GM04503 (cell line): ENCODE measurements at places on chromosomes 11 and 22.

DNA sequence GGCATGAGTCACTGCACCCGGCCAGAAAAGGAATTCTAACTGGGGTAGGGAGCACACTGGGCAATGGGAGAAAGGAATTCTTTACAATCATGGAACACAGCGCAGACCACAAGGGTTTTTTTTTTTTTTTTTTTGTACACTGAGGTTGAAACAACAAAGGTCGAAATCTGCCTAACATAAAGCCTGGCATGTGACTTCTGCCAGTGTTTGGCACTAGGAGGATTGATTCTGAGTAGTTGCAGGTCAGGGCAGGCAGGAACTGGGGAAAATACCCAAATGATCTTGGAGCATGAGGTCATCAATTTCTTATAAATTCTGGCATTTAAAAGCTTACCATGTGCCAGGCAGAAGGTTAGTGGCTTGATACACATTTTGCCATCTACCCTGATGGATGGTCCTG is 202.0 kb upstream of the SNX19 start:
- no peak for DNase-seq

DNA sequence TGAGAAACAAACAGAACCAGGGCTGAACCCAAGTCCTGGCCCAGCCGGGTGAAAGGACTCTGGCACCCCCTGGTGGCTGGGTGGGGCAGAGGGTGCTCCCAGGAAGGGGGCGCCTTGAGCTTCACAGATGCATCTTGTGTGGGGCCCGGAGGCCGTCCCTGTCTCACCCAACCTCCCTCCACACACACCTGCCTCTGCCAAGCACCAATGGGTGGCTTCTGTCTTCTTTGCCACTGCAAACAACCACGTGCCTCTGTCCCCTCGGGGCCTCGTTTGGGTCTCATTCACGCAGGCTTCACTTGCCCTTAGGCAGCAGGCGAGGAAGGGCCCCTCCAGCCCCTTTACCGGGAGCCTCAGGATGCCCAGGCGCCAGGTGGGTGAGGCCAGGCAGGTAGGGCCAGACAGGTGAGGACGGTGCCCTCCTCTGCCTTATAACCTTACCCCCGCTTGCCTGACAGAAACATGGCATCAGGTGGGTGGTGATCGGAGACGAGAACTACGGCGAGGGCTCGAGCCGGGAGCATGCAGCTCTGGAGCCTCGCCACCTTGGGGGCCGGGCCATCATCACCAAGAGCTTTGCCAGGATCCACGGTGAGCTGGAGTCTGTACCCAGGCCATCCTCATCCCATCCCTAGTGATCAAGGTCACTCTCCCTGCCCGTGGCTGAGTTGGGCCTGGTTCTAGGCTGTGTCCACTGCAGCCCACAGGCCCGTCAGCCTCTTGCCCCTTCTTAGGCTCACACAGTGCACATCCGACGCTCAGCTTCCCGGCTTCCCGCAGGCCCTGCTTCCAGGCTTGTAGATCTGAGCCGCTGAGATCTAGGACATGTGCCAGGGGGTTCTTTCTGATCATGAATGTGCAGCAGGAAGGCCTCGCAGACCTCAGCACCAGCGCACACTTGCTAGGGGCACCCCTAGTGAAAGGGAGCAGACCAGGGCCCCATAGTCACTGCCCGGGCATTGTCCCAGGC is 17.2 kb downstream of the POLR3H start:
- no peak for DNase-seq

DNA sequence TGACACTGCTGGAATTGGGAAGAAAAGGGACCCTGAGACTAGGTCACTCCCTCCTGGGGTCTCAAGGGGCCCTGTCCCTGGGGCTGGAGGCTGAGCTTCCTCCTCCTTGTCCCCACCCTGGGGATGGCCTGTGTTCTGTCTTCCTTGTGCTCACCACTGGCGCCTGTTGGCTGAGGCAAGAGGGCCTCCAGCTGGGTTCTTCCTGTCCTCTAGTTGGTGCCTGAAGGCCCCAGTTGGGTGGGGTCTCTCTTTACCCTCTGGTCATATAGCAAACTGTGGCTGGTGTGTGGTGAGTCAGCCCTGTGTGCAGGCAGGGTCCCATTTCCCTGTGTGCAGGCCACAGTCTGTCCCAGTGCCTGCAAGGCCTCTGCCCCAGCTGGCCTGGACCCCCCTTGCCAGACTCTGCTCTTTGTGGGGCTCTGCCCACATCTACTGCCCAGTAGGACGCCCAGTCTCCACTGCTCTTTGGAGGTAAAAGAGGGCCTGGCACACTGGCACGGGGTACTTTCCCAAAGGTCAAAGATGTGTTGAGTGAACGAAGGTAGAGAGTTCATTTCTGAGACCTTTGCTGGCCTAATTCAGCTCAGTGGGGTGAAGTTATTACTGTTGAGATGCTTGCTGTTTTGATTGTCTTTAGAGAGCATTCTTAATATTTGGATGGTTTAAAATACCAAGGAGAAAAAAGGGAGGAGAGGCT is 55.1 kb upstream of the CLDN5 start:
- DNase-seq, result no peak

DNA sequence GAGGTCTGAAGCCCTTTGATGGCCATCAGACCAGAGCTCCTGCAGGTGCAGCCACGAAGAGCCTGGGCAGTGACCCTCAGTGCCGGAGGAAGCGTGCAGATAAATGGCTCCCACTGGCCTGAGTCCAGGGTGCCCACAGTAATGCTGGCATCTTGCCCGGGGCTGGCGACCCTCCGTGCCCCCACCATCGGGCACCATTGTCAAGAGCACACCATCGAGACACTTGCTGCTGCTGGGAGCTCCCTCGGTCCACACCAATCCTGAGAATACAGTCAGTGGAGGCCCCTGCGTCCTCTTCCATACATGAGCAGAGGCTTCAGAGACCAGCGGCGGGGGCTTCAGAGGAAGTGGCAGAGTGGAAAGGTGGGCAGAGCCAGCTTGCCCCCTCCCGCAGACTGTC is 1448.3 kb downstream of the BRD1 start:
- DNase-seq, result no peak

GRCh38 chr11:1482581-1483444 is 3.8 kb downstream of the MOB2 start:
- DNase-seq, result no peak

DNA sequence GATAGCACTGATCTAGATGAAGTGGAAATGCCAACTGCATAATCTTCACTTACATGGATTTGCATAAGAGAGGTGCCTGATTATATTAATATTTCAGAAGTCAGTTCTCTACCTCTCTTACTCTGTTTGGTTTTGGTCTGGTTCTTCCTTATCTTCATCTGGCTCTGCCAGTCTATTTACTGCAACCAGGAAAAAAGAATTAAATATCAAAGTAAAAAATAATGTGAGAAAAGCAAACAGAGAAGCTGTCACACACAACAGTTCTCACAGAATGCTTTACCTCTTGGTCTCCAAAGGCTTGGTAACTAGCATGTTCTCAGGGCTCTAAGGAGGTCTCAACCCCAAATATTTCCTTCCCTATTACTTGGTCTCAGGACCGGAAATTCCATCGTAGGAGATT is 6.7 kb downstream of the VSIG10L2 start:
- no peak for DNase-seq

- DNase-seq, result no peak
These were observed 6.6 kb downstream of the HSPA8 start for GRCh38 chr11:123055191-123055901.

DNA sequence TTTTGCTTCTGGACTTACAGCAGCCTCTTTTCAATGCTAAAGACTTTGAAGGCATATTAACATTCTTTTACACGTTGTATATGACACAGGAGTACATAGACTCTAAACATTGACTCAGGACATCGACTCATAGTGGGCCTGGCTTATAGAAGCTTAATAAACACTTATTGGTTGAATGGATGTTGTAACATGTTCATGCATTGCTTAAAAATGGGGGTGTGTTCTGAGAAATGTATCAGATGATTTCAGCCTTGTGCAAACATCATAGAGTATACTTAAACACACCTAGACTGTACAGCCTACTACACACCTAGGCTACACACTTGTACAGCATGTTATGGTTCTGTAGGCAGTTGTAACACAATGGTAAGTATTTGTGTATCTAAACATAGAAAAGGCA is 17.9 kb downstream of the TTC17 start:
- peak; percentile 47 for DNase-seq

DNA sequence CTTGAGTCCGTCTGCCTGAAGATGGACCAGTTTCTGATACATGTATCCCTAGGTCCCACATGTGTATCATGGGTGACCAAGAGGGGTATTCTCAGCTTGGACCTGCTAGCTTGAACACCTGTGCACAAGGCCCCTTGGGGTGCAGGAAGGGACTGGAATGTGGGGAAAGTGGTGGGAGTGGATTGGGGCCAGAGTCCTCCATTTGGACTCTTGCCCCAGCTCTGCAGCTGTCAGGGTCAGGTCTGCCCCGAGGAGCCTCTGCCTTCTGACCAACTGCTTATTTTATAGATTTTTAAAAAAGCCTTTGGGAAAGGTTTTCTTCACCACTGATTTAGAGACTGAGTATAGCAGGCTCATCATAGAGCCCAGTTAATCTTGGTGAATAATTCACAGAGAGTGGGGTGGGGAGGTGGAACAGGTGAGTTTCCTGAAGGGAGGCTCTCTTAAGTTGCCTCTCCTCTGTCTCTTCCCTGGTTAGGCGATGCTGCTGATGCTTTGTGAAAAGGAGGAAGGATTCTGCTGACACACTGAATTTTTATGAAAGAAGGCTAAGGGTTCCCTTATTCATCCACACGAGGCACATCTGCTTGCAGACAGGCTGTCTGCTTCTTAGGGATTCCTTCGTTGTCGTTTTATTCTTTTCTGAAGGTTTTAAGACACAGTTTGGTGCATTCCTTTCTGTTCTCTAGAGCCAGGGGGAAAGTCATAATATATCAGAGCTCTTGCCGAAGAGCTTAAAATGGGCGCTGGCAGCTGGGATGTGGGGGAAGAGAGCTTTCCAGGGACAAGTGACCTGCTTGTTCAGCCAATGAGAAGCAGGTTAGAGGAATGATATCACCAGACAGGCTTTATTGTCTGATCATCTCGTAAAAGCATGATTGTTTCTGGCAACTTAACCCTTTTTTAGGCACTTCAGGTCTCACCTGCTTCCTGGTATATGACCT is 19.9 kb downstream of the TRIM44 start:
- no peak for DNase-seq

GRCh38 chr22:23059284-23059948 is 10.9 kb upstream of the GNAZ start:
- no peak for DNase-seq

GRCh38 chr11:28566339-28567089 is 458.3 kb downstream of the METTL15 start:
- peak; percentile 71 for DNase-seq

DNA sequence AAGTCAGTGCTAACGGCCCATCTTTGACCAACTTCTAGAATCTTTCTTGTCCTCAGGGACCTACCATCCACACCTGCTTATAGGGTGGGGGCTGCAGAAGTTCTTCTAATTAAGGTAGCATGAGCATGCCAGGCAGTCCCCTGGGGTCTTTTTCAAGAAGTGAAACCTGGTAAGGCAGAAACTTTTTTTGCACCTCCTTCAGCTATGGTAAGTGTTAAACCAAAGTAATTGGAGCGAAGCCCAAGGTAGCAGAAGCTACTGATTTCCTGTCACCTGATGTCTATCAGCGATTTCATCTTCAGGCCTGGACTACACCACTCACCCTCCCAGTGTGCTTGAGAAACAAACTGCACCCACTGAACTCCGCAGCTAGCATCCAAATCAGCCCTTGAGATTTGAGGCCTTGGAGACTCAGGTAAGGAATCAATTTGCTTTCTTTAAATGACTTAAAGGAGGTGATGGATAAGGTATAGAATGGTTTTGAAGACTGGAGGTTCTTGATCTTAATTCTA is at the start of gene MS4A1:
Gene MS4A1 (plus strand): TSS at position 317 of the 512 bp plus-strand sequence. CDS start 6,528 bp downstream, outside the sequence.
- no peak for DNase-seq

DNA sequence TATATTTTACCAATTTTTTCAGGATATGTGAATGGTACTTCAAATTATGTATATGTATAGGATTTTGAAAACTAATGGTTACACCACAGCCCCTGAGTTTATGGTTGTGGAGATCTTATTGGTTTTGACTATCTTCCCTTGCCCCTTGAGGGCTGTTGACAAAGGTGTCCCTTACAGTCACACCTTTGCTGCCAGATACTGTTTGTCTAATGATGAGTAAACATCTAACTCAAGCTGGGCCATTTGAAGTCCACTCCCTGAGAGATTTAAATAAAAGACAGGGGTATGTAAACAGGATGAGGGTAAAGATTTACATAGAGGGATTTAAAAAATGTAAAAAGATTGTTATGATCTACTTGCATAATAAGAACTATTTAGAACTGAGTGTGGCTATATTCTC is 38.9 kb upstream of the LUZP2 start:
- DNase-seq, result no peak

- DNase-seq, result no peak
These were observed 4.5 kb downstream of the RAB36 start for GRCh38 chr22:23149743-23150238.

- DNase-seq, result no peak
These were observed 27.8 kb upstream of the SLC25A1 start for GRCh38 chr22:19206287-19206686.

DNA sequence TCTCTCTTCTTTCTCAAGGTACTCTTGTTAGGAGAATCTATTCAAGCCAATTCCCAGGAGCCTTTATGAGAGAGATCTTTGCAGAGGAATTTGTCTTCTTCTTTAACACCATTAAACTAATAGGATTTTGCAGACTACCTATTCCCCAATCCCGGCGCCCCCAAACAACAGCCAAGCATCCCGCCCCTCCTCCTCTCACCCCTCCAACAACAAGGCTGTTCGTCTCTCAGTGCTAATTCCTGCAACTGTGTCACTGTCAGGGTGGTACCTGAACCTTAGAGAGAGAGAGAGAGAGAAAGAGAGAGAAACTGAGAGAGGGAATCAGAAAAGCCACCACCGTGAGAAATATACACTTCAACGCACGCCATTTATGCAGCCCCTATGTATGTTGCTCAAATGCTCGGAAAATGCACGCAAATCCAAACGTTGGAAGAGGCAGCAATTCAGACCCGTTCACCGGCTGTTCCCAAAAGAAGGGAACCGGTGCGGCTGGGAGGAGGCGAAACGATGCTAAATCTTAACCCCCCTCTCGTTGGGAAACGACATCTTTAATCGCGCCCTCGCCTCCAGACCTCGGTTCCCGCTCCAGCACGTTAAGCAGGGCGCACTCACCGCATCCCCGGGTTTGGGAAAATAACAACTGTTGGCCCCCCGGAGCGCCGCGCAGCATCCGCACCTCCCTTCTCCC is 961 bp downstream of the KCNA4 start:
- no peak for DNase-seq

DNA sequence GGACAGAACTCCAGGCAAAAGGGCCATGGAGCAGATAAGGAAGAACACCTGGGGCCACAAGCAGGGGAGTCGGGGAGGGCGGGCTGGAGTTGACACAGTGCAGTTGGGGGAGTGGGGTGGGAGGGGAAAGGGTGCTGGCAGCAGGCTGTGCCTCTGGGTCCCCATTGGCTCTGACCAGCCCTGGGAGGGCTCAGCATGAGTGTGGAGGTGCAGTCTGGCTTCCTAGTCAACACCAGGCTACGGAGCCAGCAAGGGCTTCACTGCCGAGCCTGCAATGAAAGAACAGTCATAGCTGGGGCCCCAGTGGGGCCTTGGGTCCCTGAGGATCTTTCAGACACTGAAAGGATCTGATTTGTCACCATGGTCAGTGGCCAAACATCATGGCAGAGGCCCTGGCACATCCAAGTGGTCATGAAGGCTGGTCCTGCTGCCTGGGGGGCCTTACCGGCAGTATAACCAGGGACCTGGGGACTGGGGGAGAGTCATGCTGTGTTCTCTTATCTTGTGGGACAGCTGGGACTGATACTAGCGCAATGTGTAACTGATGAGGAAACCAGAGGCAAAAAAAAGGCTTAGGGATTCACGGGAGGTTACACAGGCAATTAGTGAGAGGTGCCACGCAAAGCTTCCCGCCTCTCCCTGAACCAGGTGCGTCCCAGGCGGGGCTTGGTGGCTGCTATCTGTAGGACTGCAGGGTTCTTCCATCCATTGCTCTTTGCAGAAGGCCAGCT is 11.6 kb downstream of the SLC37A2 start:
- no peak for DNase-seq

- no peak for DNase-seq
These were observed 169.1 kb downstream of the NXPE2 start for GRCh38 chr11:114847306-114847975.
